ENCODE measurements at places on chromosomes 1 and 21.

DNA sequence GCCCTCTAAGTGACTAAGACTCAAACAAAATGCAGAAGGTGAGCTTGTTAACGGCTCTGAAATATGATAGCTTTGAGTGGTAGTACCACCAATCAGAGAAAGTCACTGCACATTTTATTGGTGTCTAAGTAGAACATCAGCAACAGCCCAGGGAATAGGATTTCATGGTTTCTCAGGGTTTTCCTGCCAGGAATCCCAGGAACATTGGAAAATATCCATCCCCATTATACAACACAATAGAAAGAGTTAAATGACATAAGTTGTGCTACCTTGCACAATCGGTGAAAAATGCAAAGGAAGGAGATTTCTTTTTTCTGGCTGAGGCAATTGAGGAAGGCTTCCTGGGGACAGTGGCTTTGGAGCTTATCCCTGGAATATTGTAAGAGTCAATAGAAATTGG is 283.1 kb downstream of the HLX start:
- no peak for DNase-seq

- no peak for DNase-seq
Measured at GRCh38 chr1:247146671-247147070, 25.1 kb downstream of the ZNF124 start.

- no peak for DNase-seq
Measured at GRCh38 chr21:44724926-44725325, 13.6 kb upstream of the TSPEAR start.

DNA sequence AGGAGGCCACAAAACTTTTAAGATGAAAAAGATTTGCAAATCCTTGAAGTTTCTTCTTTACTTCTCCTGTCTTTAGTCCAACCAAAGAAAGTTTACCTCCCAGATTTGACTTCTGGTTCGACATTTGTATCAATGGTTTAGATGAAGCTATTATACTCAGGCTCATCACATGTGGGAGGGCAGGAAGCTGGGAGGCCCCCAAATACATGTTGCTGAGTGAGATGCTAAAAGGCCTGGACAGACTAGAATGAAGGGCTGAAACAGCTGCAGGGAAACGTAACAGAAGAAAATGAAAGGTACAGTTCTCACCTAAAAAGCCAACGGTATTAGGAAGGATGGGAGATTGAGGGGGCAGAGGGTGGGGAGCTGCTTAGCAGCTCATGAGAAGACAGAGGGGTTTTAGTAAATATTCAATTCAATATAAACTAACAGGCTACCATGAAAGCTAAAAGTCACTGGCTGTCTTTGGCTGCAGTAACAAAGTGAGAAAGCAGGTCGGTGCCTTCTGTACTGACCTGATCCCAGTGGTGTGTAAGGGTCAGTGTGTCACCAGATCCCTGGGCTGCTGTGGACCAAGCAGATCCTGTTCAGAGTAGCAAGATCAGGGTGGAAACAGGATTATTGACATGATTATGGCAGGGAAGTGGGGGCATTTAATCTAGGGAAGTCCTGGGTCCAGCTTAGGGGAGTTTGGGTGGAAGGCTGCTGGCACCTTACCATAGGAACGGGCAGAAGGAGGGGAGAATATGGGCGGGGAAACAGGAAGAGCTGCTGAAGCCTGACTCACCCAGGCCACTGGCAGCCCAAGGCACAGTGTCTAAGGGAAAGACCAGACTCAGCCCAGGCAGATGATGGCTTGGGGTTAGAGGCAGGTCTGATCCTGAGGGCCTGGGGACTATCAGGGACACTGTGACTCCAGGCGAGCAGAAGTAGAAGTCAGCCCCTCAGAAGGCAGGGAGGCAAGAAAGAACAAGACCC is 60.4 kb downstream of the KCNN3 start:
- no peak for DNase-seq

DNA sequence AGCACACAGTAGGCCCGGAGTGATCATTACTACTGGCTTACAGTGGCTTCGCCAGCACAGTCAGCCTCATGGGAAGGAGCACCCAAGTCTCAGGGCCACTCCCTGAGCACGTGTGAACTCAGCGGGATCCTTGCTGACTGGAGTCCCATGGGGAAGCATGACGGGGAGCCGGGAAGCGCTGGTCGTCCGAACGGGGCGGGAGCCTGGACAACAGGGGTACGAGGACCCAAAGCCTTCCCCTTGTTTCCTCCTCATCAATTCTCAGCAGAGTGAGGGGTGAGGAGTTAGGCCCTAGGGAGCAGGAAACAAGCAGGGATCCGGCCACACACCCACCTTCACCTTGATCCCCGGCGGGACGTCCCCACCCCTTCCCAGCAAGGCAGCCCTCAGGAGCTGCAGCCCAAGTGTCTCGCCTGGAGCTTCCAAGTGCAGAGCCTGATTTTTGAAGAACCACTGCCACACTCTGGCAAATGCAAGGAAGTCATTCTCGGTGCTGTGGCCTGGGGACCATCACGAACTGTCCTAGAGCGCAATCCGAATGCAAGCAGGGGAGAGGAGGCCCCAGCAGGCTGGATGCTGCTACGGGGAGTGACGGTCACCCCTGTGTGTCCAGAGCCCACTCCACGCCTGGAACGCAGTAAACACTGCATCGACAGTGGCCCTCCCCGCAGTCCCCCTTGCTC is 35.5 kb downstream of the TOMM20 start:
- DNase-seq, result no peak

DNA sequence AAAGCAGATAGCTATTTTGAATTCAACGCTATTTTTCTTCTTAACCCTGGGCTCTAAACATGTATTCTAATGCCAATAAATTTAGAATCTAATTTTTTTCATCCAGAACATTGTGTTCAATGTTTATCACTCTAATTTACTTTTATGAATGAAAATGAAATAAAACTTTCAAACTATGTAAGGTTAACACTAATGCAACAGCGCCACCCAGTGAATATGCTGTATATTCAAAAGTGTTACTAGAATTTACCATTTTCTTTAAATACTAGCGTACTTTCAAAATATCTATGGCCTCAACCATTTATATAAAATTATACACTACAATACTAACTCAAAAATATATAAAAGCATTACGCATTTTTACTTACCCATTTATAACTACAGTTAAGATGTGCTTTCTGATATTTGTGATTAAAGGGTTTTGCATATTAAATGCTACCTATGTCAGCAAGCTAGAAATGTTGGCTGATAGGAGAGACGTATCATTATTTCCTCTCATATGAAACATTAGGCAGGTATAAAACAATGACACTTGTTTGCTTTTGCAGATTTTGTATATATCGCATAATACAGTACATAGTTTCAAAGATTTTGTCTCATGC is 5.9 kb upstream of the NUF2 start:
- no peak for DNase-seq

DNA sequence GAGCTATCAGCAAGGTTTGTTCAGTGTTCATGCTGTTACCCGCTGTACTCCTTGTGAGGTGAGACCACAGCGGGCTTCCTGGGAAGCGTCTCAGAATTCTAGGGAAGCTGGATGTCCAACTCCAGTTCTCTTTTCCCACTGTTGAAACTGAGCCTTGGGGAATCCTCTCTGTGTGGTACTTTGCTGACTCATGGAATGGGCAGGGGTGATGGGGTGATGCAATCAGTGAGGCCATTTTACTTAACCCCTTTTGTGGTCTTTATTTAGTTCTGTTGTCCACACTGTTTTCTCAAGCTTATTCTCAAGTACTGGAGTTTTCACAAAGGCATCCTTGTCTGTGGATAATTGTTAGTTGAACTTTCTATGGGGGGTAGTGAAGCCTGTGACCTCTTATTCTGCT is 42.6 kb downstream of the ACKR1 start:
- no peak for DNase-seq

DNA sequence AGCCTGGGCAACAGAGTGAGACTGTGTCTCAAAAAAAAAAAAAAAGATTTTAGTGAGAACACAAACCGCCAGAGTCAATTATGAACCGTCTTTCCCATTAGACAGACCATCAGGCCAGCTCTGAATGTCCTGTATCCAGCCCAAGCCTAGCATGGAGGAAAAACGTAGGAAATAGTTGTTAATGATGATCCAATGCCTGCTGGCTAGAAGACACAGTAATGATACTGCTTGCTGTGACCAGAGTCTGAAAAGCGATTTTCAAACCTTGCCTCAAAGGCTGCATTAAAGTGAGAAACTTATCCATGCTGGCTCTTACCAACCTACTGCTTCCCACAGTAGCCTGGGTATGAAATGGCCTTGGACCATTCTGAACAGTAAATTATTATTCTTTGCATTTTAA is 17.0 kb downstream of the COA7 start:
- no peak for DNase-seq

DNA sequence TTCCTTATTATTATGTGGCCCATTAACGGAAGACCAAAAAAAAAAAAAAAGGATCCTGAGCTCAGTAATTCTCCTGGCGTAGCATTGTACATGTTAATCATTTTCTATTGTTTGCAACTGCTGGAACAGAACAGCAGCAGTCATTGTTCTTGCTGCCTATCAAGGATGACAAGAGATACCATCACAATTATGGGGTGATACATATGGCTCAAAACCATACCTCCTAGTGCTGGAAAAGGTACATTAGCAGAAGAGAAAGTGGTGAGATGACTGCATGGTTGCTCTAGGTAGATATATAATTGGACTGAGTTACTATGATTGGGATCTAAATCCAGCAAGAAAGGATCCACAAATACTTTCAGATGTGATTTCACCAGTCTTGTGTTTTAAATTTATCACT is 13.3 kb upstream of the TLR5 start:
- DNase-seq, result no peak

GRCh38 chr1:216830424-216831210 is 107.4 kb upstream of the ESRRG start:
- no peak for DNase-seq

- DNase-seq, result no peak
Measured at GRCh38 chr1:100530880-100531487, 7.0 kb upstream of the GPR88 start.

GRCh38 chr1:13700521-13701270 is 708 bp downstream of the PRDM2 start:
- DNase-seq, result no peak

DNA sequence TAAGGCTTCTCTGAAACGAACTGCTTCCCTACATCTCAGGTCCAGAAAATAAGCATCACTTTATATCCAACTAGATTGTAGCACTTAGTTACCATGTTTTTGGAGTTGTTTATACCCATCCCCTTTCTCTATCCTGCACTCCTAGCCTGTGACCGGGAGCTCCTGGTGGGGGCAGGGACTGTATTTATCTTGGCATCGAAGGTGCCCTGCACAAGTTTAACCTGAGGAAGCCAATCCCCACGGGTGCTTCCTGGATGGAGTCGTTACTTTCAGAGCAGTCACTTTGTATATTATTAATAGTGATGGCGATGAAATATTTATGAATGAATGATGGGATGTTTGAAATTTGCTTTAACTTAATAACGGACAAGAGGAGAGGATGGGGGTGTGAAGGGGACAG is 73.9 kb downstream of the KLHDC7A start:
- DNase-seq, result no peak

- no peak for DNase-seq
Measured at GRCh38 chr1:117622726-117623125, 16.9 kb downstream of the TENT5C start.

DNA sequence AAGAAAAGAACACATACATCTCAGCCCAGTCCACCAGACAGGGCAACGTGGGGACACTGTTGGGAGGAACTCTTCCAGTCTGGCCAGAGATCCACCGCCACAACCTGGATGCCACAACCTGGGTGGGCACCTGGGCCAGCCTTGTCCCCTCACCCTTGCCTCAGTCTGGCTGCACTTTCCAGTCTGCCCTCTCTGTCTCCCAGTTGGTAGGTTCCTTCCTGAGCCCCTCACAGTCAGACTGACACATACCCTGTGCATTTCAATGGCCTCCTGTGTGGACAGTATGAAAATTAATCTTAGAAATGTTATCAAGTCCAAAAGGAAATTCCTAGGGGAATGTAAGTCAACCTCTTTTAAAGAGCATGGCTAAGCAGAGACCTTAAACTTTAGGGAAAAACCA is 49.5 kb downstream of the DDX20 start:
- no peak for DNase-seq

DNA sequence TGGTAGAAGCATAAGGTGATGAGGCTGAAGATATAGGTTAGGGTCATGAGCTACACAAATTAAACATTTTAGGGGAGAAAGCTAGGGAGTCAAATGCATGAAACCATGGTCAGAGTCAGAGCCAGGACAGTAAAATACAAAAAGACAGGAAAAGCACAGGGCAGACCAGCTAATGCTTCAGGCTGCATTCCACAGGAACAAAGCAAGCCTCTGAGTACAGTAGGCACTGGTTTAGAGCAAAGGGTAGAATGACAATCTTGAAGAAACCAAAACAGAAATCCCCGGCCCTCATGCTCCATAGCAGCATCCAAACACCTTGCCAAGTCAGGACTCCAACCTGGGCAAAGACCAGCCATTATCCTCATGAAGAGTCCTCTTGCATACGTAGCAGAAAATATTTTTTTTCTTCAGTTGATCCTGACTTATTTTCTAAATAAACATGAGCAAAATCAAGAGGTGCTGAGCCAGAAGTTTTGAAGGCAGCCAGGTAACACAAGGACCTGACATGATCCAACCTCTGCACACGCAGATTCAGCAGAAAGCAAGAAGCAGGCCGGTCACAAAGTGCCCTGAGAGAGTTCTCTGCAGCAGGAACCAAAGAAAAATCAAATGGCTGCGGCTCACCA is 273.1 kb downstream of the TTLL7 start:
- DNase-seq, result no peak

DNA sequence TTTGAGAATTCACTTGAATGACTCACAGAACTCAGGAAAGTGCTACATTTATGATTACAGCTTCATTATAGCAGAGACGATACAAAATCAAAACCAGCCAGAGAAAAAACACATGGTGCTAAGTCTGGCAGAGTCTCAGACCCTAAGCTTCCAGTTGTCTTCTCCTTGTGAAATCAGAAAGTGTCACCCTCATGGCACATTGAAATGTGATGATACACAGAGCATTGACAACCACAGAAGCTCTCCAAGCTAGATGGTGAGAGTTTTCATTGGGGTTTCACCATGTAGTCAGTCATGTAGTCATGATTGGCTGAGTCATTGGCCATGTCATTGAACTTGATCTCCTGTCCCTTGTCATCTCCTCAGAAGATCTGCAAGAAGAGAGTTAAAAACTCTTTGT is 526.6 kb downstream of the MRPL39 start:
- DNase-seq, result no peak

DNA sequence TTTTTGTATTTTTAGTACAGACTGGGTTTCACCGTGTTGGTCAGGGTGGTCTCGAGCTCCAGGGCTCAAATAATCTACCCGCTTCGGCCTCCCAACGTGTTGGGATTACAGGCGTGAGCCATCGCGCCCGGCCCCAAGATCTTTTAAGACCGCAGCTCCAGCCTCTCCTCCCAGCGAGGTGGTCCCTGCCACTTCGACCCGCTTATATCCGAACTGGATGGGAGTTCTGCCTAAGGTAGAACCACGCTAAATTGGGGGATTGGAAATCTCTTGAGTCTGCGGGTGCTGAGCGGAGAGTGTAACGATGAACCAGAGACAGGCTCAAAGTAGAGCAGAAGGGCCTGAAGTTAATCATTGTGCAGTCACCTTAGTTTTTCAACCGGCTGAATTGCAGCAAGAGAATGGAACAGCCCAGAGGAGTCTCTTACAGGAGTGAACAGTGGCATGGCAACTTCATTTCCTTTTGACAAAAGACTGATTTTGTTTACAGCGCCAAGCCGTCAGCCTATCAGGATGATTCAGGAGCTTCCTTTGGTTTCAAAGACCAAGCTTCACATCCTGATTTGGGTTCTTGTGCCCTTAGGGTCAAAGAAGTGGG is 726 bp upstream of the CYB5R1 start:
- DNase-seq, result no peak

- DNase-seq, result no peak
Measured at GRCh38 chr1:185674201-185674600, 60.0 kb upstream of the HMCN1 start.

All from stimulated activated CD8-positive, alpha-beta memory T cell treated with anti-CD3 and anti-CD28 coated beads, Interleukin-15, amount 100 ng/mL, for 24 hours (primary cell).